ENCODE measurements at places on chromosomes 7 and 10. TPM values are rescaled to one million over a fixed set of nuclear protein-coding genes. Genes with fewer than 3 reads are reported as not detected.

Gene SPDYE5
- 0.58 TPM for polyA plus RNA-seq

Gene GPRIN2
- polyA plus RNA-seq, result not detected

Gene TRPV5
- polyA plus RNA-seq, result not detected

Gene OR13A1
- 0.29 TPM for polyA plus RNA-seq

Gene MAPK8
- 20.5 TPM for polyA plus RNA-seq

Gene SPDYE1
- polyA plus RNA-seq, result 0.25 TPM

Gene CLCN1
- polyA plus RNA-seq, result not detected

Gene NUTM2D
- polyA plus RNA-seq, result not detected

DNA sequence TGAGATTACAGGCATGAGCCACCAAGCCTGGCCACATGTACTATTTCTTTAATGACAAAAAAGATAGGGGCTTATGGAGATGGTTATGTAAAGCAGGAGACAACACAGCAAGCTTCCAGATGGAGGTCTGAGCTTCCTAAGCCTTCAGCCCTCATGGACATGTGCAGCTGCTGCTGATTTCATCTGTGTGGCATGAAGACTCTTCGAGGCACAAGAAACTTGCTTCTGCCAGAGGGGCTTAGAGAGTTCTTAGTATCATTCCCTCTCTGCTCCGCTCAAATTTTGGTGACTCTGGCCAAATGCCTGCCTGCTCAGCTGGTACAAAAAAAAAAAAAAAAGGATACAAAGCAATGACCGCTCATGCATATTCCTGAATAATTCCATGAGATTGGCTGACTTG, 552.5 kb downstream of the TYW1 start:
- DNase-seq, result no peak

GRCh38 chr7:48660306-48660870, 264.0 kb upstream of the CDC14C start:
- no peak for DNase-seq

GRCh38 chr10:101615525-101616116, 27.5 kb downstream of the DPCD start:
- DNase-seq, result no peak

DNA sequence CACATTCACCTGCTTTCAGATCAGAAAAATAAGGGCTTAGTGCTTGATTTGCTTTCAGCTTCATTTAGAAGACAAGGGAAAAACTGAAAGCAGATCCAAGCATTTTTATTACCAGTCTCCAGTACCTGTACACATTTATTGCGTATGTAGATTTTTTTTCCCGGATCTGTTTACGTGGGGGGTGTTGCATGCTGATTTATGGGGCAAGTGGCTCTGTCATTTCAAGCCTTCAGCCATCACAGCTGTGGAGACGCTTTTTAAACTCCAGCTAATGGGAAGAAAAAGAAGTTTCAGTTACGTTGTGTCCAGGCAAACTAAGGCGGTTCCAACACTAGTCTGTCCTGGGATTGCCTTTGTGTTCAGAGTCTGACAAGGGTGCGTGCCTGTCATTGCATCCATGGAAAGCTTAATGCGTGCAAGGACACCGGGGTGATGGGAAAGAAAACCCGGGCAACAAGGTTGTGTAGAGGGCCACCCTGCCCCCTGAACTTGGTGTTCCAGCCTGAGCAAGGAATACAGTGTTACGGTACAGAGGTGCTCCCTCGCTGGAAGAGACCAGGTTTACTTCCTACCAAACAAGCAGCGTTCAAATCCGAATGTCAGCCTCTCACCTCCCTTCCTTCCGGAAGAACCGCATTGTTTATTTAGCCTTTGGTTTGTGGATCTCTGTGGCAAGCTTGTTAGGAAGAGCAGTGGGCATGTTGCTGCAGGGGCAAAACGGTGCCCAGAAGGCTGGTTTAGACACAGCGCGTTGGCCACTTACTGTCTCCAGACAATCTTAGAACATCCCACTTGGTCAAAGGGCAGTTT, 128.2 kb downstream of the FGFR2 start:
- no peak for DNase-seq

DNA sequence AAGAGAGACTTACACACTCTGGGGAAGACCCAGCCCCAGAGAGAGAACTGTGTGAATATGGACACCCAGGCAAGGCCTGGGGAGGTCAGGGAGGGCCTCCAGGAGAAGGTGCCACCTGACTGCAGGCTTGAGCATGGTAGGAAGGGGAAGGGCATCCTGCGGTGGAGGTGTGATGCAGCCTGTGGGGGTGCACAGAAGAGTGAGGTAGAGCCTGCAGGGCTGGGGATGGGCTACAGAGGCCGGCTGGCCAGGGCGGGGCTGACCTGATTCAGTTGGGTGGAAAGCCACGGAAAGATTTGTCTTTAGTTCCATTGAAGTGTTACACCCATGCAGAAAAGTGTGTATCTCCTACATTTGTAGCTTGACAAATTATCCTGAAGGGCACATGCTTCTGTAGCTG, 47.6 kb downstream of the ZMIZ1 start:
- DNase-seq, result peak; percentile 12

- DNase-seq, result no peak
Measured at GRCh38 chr7:2646336-2646679, 14.5 kb downstream of the TTYH3 start.

DNA sequence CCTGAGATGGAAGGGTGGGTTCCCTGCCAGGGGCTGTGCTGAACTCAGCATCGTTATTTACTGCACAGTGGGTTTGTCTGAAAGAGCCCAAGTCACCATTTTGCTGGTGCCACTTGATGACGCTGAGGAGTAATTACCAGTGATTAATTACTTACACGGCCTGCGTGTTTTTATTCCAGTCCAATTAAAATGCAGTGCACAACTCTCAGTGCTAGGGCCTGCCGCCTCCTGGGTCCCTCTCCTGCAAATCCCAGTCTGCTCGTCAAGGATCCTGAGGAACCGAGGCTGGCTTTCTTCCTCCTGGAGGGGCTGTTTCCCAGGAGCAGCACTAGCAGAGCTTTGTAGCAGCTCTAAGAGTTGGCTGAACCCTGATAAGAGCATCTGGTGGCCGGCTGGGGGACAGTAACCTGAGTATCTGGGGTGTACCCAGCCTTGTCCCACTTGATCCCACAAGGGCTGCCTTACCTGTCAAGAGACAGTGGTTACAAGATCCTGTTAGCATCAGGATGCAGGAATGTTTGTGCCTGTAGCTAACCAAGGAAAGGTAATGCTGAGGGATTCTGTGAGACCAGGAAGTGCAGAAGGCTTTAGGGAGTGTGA, 45.1 kb upstream of the LRRC4 start:
- DNase-seq, result no peak

- no peak for DNase-seq
Measured at GRCh38 chr7:37287131-37287855, 161.4 kb downstream of the ELMO1 start.

DNA sequence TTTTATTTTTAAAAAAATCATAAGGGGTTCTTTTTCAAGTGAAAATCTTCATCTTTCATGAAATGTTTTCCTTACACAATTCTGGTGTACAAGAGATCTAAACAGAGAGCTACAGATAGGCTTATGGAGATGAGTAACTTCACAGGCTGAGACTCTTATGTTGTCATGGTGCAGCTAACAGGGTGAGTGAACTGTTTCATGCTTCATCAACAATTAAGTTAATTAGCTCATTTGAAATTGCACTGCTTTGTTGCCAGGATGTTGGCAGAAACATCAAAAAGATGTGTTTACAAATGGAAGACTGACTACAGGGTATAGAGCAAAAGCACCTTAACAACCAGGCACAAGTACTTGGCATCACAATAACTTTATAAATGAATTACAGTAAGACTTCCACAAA, 230.8 kb downstream of the FOXP2 start:
- no peak for DNase-seq

Measured in CD8-positive, alpha-beta memory T cell (primary cell).